ENCODE measurements at places on chromosomes 7 and 10. TPM values are rescaled to one million over a fixed set of nuclear protein-coding genes. Genes with fewer than 3 reads are reported as not detected.

DNA sequence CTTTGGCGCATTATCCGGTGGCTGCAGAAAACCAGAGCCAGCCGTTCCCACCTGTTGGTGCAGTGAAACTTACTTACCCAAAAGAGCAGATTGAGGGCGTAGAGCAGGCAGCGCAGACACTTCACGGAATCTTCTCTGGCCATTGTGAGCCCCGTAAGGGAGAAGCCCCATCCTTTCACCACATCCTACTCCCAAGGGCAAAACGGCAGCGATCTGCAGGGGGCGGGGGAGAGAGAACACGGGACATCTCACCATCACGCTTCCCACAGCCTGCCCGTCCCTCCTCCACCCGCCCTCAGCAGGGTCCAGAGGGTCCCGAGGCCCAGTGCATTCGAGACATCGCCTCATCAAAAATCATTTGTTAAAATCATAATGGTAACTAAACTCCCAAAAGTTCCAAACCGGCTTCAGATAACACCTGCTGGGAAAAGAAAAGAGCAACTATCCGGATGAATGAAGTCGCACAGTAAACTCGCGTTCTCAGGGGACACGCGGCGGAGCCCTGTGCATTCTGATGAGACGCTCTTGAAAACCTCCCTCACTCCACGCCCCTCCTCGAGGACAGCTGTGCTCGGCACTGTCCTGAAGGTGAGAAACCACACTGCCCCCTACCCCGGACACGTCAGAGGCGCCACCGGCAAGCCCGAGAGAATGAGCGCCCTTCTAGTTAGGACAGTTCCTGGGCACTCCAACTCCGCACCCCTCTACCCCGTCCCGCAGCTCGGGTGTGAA lies 1.2 kb downstream of the TSPAN12 start:
- peak; percentile 37 for DNase-seq

GRCh38 chr7:117064688-117065087 lies 111.4 kb downstream of the ST7 start:
- no peak for DNase-seq

- DNase-seq = no peak
Observed at GRCh38 chr10:122013311-122013780, 24.4 kb downstream of the TACC2 start.

The MKX gene
- not detected for polyA plus RNA-seq

The ARHGEF35 gene
- 1.5 TPM for polyA plus RNA-seq

GRCh38 chr10:112532189-112532588 lies 85.2 kb downstream of the VTI1A start:
- peak; percentile 63 for DNase-seq

DNA sequence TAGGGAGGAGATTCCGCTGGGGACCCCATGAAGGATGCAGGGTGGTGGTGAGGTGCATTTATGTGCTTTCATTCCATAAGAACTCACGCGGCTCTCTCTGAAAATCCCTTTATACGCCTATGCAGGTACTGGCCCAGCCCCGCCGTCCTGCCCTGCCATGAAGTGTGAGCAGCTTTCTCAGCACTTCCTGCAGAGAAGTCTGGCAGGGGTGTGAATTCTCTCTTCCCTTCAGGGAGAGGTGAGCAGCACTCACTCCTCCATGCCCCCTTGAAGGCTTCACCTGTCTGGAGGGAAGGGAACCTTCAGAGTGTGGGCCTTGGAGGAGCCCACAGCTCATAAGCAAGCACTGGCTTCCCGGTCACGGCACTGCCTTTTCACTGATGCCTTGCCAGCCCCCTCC lies 34.0 kb downstream of the PPP2R2D start:
- no peak for DNase-seq

GRCh38 chr10:5526691-5527331 lies 2.0 kb downstream of the CALML3 start:
- DNase-seq = no peak

DNA sequence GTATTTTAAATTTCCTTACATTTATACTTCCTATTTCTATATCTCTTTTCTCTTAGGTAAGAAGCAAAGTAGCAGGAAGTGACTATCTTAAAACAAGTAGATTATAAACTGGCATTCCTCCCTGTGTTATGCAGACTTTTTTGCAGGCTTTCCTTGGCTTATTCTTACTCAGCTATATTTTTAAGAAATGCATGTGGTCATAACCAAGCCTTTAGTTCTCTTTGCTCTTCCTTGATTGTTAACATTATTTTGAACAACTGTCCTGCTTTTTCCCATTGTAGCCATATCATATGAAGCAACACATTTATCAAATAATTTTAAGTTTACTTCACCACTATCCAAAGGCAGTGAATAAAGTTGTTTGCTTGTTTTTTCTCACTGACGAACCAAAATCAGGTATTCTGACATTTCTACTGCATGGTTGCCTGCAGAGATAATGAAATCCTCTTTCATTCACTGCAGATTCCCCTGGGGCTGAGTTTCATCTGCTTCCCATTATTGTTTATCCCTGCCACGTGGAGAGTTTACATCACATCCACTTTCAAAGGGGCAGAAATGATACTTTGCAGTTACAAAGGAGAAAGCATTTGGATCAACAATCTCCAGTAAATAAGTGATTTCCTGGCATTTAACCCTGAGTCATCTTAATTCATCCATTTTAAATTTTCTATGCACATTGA lies 389.9 kb upstream of the SEMA3C start:
- DNase-seq = peak; percentile 28

- DNase-seq = no peak
Observed at GRCh38 chr10:124294811-124295770, 123.6 kb downstream of the OAT start.

DNA sequence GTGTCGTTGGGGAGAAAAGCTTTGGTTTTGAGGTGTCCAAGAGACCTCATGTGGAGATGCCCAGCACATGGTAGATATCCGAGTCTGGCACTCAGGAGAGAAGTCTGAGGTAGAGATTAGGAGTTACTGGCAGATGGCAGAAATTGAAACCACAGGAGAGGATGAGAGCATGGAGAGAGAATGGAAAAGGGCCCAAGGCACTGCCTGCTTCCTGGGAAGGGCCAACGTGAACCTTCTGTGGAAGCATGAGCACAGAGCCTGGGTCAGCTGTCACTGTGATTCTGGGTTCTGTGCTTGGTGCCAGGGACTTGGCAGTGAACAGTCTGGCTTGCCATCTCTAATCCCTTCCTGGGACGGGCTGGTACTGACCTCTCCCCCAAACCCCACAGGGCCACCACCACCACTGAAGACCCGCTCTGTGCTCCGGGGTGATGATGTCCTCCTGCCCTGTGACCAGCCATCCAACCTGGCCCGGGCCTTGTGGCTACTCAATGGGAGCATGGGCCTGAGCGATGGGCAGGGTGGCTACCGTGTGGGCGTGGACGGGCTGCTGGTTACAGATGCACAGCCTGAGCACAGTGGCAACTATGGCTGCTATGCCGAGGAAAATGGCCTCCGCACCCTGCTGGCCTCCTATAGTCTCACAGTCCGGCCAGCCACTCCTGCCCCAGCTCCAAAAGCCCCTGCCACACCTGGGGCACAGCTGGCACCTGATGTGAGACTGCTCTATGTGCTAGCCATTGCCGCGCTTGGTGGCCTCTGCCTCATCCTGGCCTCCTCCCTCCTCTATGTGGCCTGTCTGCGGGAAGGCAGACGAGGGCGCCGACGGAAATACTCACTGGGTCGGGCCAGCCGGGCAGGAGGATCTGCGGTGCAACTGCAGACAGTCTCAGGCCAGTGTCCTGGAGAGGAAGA lies 4.1 kb downstream of the MRPL43 start:
- no peak for DNase-seq

DNA sequence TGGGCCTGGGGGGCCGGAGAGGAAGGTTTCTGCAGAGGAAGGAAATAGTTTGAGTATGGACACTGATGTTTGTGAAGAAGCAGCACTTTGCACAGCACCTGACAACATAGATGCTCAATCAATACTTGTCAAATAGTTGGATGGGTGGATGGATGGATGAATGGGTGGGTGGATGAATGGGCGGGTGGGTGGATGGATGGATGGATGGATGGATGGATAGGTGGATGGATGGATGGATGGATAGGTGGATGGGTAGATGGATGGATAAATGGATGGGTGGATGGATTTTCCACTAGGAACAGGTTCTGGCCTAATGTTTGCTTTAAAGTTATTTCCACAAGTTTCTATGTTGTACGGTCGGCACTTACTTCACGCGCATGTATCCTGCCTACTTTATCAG lies 45.3 kb downstream of the COL17A1 start:
- no peak for DNase-seq

The CYP3A5 gene
- polyA plus RNA-seq = 1.1 TPM

DNA sequence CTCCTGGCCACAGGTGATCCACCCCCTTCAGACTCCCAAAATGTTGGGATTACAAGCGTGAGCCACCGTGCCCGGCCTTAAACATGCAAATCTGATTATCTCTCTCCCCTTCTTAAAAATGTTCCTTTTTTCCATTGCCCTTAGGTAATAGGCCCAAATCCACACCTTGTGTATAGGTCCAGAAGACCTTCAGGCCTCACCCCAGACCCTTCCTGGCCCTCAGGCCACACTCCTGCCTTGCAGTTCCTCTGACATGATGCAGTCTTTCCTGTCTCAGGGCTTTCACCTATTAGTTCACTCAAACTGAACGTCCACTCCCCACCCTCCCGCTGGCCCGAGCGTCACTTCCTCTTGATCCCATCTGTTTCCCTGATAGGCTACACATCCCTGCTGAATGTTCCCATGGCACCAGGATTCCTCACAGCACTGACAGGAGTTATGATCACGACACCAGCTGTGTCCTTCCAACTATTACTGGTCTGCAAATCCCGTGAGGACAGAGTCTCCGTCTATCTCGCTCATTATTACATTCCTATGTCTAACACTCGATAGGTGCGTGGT lies 46.4 kb downstream of the DENND2A start:
- DNase-seq = no peak

DNA sequence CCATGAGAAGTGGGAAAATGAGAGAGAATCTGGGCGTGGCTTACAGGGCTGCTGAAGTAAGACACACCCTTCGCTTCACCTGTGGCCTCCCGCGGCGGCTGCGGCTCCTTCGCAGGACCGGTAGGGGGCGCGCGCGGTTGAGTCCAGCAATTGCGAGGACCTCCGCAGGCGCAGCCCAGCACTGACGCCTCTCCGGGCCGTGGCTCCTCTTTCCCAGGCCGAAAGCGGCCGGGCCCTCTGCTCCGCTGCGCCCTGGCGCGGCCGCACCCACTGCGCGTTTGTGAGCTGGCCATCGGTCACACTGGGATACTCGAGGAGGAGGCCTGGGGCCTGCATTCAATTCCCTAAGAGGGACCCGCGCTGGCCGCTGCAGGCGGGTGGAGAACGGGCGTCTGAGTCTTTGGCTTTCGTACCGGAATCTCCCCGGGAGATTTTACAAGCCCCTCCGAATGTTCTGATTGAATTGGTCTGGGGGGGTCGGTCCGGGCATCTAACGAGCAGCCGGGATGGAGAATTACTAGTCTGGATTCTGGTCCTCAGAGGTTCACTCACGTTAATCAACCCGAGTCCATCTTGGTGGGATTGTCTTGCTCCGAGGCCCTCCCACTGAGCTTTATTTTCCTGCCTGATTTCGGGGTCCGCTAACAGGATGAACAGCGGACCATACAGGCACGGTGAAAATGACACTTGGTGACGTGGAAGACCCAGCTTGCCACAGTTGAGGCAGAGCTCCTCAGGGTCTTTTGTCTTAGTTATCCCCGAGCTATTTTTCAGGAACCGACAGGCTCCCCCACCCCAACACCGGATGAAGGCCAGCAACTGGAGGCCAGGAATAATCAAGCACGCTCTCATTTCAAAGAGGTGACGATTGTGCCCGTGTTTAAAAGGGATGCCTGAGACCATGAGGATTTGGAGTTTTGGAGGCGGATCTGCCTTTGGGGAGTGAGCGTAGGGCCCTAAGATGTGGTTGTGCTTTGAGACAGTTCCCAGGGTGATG lies at the start of gene LRRD1:
Gene LRRD1, minus strand, starts transcription at position 215 of the 997 bp plus-strand sequence. CDS start 13,940 bp downstream, outside the sequence.
- DNase-seq = peak; percentile 82

GRCh38 chr10:68362590-68362989 lies 29.9 kb upstream of the PBLD start:
- DNase-seq = no peak

- DNase-seq = peak; percentile 31
Observed at GRCh38 chr10:68082872-68083271, 7.8 kb upstream of the HERC4 start.

DNA sequence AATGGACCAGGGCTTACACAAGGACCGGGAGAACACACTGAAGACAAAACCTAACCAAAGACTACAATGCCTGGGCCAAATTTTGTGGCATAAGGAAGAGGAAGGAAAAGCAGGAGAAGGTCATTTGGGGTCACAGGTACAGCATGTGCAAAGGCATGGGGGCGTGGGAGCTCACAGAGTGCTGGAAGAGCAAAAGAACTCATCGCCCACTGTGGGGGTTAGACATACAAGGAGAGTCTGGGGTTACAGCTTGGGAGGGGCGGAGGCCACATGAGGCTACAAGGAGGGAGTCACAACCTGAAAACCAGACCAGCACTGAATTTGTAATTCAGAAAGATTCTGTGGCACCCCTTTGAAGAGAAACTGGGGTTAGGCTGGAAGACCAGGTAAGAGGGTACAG lies 9.7 kb downstream of the PUS7 start:
- no peak for DNase-seq

DNA sequence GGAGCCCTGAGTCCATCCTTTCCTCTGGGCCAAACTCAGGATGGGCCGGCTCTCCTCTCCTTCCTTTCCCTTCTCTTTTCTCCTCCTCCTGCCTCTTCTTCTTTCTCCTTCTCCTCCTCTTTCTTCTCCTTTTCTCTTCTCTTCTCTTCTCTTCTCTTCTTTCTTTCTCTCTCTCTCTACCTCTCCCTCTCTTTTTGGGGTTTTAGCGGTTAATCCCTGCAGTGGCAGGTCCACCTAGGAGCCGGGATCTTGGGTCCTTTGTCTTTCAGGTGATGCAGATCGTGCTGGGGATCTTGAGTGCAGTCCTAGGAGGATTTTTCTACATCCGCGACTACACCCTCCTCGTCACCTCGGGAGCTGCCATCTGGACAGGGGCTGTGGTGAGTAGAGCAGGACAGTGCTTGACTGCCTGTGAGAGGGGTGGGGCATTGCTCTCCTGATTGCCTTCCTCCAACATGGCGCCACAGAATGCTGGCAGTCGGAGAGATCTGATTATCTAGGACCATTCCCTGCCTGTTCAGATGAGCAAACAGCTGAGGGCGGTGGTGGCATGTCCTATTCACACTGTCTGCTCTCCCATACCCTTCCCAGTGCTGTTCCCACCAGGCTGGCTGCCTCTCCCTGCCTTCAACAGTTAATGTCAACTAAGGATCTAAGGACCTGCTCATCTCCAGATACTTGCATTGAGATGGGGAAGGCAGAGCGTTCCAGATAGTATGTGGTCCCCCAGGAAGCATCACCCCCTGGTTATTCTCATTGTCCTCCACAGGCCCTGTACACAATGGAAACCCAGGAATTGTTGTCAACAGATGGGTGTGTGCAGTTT lies 1.6 kb downstream of the TMEM176A start:
- DNase-seq = no peak

The NUDT13 gene
- polyA plus RNA-seq = 3.0 TPM

The EIF4H gene
- polyA plus RNA-seq = 213 TPM

The ARMC3 gene
- not detected for polyA plus RNA-seq

- no peak for DNase-seq
Observed at GRCh38 chr10:127080317-127080716, 116.1 kb downstream of the INSYN2A start.

GRCh38 chr10:25547382-25547781 lies 372.6 kb downstream of the GPR158 start:
- DNase-seq = no peak

The HTR5A gene
- polyA plus RNA-seq = not detected
